ENCODE measurements at places on chromosomes 13 and 19. TPM values are rescaled to one million over a fixed set of nuclear protein-coding genes. Genes with fewer than 3 reads are reported as not detected.

The ZNF749 gene
- total RNA-seq, result 16.1 TPM

The RGL3 gene
- 17.9 TPM for total RNA-seq

The SMIM17 gene
- not detected for total RNA-seq

The MYCBP2 gene
- total RNA-seq, result 49.9 TPM

The CD79A gene
- total RNA-seq, result not detected

The CCL25 gene
- not detected for total RNA-seq

The MEGF8 gene
- 20.3 TPM for total RNA-seq

The SLC7A10 gene
- not detected for total RNA-seq

The CEACAM8 gene
- not detected for total RNA-seq

The GATAD2A gene
- total RNA-seq, result 110 TPM

The MTIF3 gene
- total RNA-seq, result 57.5 TPM

The ZNF43 gene
- total RNA-seq, result 13.1 TPM

The SCEL gene
- total RNA-seq, result 0.64 TPM

The C13orf42 gene
- total RNA-seq, result not detected

The ANGPTL8 gene
- not detected for total RNA-seq

The ZNF296 gene
- 0.82 TPM for total RNA-seq

All from A375 (cell line).